IMR-90 (cell line): ENCODE measurements at places on chromosomes 3 and 15. TPM values are rescaled to one million over a fixed set of nuclear protein-coding genes. Genes with fewer than 3 reads are reported as not detected.

DNA sequence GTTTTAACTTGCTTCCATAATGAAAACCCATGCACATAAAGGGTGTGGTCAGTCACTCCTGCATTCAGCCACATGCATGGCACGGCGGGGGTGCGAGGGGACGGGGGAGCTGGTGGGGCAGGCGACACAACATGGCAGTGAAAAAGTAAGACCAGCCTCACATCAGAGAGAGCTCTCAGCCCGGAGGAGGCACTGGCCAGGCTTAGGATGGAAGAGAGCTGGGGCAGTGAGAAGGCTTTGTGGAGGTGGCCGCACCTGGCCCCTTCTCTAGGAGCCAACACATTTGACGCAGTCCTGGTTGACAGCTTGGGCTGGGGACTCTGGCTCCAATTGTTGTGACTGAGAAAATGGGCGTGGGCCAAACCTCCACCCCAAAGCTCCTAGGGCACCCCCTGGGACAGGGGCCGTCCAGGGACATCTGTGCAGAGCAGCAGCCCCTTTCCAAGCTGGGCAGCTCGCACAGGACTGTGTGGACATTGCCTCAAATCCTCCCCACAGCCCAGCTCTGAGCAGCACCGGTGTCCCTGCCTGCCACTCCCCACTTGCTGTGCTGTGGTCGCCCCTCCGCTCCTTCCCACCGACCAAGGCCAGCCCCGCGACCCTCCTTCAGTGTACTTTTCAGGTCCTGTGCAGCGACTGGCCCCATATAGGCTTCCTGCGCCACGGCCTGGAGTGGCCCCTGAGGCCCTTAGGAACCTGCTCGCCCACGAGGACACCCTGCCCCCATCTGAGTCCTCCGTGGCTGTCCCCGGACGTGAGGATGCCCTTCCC is 126.0 kb upstream of the IQSEC1 start:
- no peak for DNase-seq
- peaks cover 17% of the 10 kb centered on the region for H3K27me3 ChIP-seq
- H3K36me3 ChIP-seq: no peaks in the 10 kb centered on the region
- no peaks in the 10 kb centered on the region for H3K4me1 ChIP-seq
- H3K27ac ChIP-seq: no peak overlapping the region

SLC51B gene
- 0.16 TPM in 1 of 2 replicates, not detected in the other for polyA plus RNA-seq

- H3K27ac ChIP-seq: peak overlapping the region; percentile 64; the same call in 1 of the 2 replicates
- H3K27me3 ChIP-seq: no peaks in the 10 kb centered on the region; the same call in 1 of the 2 replicates
- no peak for DNase-seq
- peaks cover 17% of the 10 kb centered on the region for H3K4me1 ChIP-seq
- no peak overlapping the region for H3K4me3 ChIP-seq
These were observed 21.5 kb upstream of the MORF4L1 start for GRCh38 chr15:78850941-78851755.

GRCh38 chr3:45180051-45180450 is 33.9 kb upstream of the CDCP1 start:
- no peaks in the 10 kb centered on the region for H3K27me3 ChIP-seq
- H3K36me3 ChIP-seq: no peaks in the 10 kb centered on the region
- peaks cover 25% of the 10 kb centered on the region for H3K4me1 ChIP-seq
- DNase-seq: peak; percentile 80
- H3K4me3 ChIP-seq: no peak overlapping the region

- H3K27me3 ChIP-seq: no peaks in the 10 kb centered on the region; the same call in 1 of the 2 replicates
- H3K4me3 ChIP-seq: no peak overlapping the region
- no peak for DNase-seq
- no peak overlapping the region; the same call in 1 of the 2 replicates for H3K27ac ChIP-seq
These were observed 28.0 kb downstream of the PSTPIP1 start for GRCh38 chr15:77022646-77023575.

- H3K4me1 ChIP-seq: 0 out of 2 replicates have a peak, but pooled peaks cover 2% of the 10 kb centered on the region
- H3K36me3 ChIP-seq: no peaks in the 10 kb centered on the region
- no peaks in the 10 kb centered on the region for H3K27me3 ChIP-seq
- H3K4me3 ChIP-seq: no peak overlapping the region
- no peak overlapping the region for H3K27ac ChIP-seq
These were observed 7.2 kb upstream of the VPS8 start for GRCh38 chr3:184804801-184805200.

GRCh38 chr15:72786676-72787345 is 3.3 kb upstream of the ADPGK start:
- H3K27ac ChIP-seq: no peak overlapping the region
- no peaks in the 10 kb centered on the region for H3K36me3 ChIP-seq
- DNase-seq: no peak
- no peak overlapping the region for H3K4me3 ChIP-seq

GRCh38 chr3:86950717-86951116 is 40.2 kb downstream of the VGLL3 start:
- peaks cover 16% of the 10 kb centered on the region for H3K4me1 ChIP-seq
- no peaks in the 10 kb centered on the region for H3K27me3 ChIP-seq
- H3K36me3 ChIP-seq: peaks cover 3% of the 10 kb centered on the region
- no peak overlapping the region for H3K4me3 ChIP-seq

DNA sequence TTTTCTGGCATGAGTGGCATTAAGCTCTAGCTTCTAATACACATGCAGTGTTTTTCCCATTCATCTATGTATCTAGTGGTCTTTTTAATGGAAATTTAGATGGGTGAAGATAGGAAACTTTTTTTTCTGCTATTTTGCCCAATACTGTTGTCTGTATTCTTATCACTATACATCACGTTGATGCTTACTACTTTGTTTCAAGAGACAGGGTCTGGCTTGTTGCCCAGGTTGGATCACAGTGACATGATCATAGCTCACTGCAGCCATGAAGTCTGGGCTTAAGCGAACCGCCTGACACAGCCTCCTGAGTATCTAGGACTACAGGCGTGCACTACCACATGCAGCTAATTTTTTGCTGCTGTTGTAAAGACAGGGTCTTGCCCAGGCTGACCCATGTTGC is 84.6 kb downstream of the PEAK1 start:
- H3K4me3 ChIP-seq: no peak overlapping the region
- DNase-seq: peak; percentile 19
- no peaks in the 10 kb centered on the region for H3K27me3 ChIP-seq
- peaks cover 6% of the 10 kb centered on the region for H3K4me1 ChIP-seq

DNA sequence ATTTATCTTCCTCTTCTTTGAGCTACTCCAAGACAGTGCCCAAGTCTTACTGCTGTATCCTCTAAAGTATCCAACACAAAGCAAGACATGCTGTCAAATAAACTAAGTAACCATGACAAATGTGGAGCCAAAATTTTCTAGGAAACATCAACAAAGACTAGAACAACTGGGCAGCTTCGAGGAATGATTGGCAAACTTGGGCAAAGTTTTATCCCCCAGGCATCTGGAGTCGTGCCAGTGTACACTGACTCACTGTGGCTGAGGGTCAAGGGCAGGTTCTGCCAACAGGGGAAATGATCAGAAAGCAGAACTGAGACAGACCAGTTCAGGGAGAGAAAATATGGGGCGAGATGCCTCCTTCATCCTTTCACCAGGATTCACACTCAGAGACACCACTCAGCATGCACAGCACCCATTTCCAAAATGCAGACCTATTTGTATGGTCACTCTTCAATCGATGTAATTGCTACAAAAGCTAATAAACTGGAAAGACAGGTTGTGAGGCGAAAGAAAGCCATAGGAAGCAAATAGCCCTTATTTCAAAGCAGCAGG is 65.8 kb downstream of the MB21D2 start:
- H3K27ac ChIP-seq: no peak overlapping the region
- peak; percentile 42 for DNase-seq
- H3K36me3 ChIP-seq: no peaks in the 10 kb centered on the region
- no peaks in the 10 kb centered on the region for H3K27me3 ChIP-seq
- H3K4me1 ChIP-seq: peaks cover 19% of the 10 kb centered on the region
- no peak overlapping the region for H3K4me3 ChIP-seq

MESP2 gene
- polyA plus RNA-seq: 0.32 and 0.34 TPM in 2 replicates

DNA sequence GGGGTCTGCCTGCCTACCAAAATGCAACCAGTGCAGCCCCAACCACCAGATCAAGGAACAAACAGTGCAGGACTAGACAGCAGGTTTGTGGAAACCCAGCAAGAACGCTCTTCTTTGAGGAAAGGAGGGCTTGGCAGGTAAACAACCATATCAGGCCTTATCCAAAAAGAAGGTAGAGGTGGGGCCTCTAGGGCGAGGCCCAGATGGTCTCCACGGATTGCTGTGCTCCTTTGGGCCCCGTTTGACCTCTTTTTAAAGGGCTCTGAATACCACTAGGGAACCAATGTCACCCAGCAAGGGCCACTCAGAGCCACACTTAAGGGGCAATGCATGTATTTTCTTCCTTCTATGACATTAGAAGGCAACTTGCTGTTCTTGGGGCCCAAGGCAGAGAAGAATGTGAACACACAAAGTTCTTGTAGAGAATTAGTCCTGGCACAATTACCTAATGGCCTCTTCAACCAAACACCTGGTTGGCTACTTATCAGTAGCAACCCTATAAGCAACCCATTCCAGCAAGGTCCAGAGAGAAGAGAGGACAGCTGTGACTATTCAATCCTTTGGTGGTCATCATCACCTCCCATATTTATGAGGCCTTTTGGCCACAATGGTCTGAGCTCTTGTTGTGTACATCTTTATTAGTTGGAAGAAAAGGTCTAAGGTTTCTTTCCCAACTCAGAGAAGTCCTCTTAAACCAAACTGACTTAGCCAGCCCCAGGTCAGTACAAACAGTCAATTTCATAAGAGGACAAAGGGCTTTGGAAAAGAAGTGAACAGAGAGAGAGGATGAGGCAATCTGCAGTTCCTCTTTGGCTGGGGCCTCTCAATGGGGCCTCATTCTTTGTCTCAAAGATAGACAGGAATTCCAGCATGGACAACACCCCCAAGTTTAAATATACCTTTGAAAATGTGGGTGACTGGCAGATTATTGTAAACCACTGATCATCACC is 36.0 kb downstream of the FOXP1 start:
- H3K27me3 ChIP-seq: no peaks in the 10 kb centered on the region
- H3K27ac ChIP-seq: no peak overlapping the region
- DNase-seq: no peak

DNA sequence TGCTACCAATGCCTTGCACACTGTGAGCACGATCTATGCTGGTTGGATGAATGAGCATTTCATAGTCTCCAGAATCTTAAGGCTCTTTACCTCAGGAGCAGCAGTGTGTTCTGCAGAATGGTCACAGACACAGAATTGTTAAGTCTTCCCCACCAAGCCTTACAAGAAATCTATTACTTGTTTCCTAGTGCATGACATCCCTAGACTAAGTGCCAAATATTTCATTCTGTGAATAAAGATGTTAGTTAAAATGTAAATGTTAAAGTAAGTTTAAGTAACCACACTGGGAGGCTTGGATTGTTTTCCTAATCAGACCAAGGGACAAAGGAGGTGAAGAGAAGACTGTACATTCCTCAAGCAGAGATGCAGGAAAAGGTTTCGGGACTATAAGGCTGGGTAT is 4.1 kb upstream of the TNFSF10 start:
- H3K4me1 ChIP-seq: peaks cover 12% of the 10 kb centered on the region
- DNase-seq: no peak
- no peaks in the 10 kb centered on the region for H3K27me3 ChIP-seq

HAPLN3 gene
- 28.6 and 30.8 TPM in 2 replicates for polyA plus RNA-seq

DNA sequence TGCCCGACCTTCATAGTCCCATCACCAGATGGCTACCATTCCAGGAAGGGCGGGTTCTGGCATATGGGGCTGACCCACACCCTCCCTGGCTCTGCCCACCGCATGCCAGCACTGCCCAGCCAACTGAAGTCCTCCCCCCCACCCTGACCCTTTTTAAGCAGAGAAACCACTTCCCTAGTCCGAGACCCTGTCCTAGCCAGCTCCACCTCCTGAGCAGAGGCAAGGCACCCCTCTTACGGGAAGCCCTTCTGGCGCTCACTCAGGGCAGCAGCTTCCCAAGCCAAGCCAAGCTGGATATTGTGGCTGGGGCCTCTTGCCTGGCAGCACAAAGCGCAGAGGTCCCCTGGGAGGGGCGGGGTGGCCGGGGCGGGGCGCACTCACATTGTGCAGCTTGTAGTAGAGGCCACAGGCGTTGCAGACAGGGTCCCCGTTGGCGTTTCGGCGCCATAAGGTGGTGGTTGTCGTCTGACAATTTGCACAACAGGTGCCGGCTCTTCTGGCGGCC is 11.5 kb downstream of the GATA2 start:
- H3K36me3 ChIP-seq: peaks cover 21% of the 10 kb centered on the region
- no peak overlapping the region for H3K4me3 ChIP-seq
- no peak overlapping the region for H3K27ac ChIP-seq
- no peak for DNase-seq
